Activated naive CD8-positive, alpha-beta T cell treated with anti-CD3 and anti-CD28 coated beads, Interleukin-2, amount 50 U/mL, for 24 hours (primary cell): ENCODE measurements at places on chromosomes 2 and 18.

- peaks cover 1% of the 10 kb centered on the region for H3K27me3 ChIP-seq
- no peaks in the 10 kb centered on the region for H3K36me3 ChIP-seq
- H3K4me3 ChIP-seq: no peak overlapping the region
- DNase-seq: no peak
- H3K27ac ChIP-seq: no peak overlapping the region
- no peaks in the 10 kb centered on the region for H3K4me1 ChIP-seq
Observed at GRCh38 chr2:182006595-182007341, 21.1 kb downstream of the PPP1R1C start.

GRCh38 chr2:16470936-16471490 is 194.6 kb downstream of the CYRIA start:
- no peak overlapping the region for H3K4me3 ChIP-seq
- no peak for DNase-seq
- no peak overlapping the region for H3K27ac ChIP-seq
- H3K4me1 ChIP-seq: no peaks in the 10 kb centered on the region
- no peaks in the 10 kb centered on the region for H3K36me3 ChIP-seq
- no peaks in the 10 kb centered on the region for H3K27me3 ChIP-seq

DNA sequence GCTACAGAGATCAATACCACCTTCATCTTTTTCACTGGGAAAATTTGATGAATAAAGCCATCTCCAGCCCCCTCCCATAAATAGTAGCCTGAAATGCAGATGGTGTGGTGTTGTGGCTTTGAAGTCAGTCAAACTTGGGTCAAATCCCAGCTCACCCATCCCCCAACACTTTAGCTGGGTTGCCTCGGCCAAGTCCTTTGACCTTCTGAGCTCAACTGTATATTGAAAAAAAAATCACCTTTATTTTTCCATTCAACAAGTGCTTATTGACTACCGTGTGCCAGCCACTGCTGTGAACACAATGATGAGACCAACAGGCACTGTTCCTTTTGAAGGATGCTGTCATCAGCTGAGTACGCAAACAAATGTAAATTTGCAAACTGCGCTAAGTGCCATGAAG is 35.1 kb upstream of the NTSR2 start:
- no peaks in the 10 kb centered on the region for H3K36me3 ChIP-seq
- H3K27me3 ChIP-seq: peaks cover 3% of the 10 kb centered on the region
- H3K27ac ChIP-seq: no peak overlapping the region
- H3K4me1 ChIP-seq: peaks cover 4% of the 10 kb centered on the region

DNA sequence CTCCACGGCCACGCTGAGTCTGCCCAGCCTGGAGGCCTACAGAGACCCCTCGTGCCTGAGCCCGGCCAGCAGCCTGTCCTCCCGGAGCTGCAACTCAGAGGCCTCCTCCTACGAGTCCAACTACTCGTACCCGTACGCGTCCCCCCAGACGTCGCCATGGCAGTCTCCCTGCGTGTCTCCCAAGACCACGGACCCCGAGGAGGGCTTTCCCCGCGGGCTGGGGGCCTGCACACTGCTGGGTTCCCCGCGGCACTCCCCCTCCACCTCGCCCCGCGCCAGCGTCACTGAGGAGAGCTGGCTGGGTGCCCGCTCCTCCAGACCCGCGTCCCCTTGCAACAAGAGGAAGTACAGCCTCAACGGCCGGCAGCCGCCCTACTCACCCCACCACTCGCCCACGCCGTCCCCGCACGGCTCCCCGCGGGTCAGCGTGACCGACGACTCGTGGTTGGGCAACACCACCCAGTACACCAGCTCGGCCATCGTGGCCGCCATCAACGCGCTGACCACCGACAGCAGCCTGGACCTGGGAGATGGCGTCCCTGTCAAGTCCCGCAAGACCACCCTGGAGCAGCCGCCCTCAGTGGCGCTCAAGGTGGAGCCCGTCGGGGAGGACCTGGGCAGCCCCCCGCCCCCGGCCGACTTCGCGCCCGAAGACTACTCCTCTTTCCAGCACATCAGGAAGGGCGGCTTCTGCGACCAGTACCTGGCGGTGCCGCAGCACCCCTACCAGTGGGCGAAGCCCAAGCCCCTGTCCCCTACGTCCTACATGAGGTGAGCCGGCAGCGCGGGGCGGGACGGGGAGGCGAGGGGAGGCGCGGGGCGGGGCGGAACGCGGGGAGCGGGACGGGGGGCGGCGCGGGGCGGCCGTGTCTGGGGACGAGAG is 15.2 kb downstream of the NFATC1 start:
- H3K36me3 ChIP-seq: peaks cover 45% of the 10 kb centered on the region
- no peak for DNase-seq
- H3K27ac ChIP-seq: no peak overlapping the region
- H3K4me3 ChIP-seq: no peak overlapping the region
- H3K27me3 ChIP-seq: no peaks in the 10 kb centered on the region

DNA sequence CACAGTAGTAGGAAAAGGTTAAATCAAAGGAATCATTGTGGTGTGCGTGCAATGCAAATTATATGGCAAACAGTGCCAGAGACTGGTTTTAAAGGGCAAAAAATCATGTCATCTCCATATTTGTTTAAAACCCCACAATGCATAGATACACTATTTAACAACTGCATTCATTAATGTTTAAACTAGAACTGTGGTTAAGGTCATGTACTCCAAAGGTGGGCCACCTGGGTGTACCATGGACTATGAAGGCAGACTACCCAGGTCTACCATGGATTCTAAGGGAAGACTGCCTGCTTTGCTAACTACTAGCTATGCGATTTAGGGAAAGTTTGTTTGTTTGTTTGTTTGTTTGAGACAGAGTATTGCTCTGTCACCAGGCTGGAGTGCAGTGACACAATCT is 356.3 kb downstream of the ZEB2 start:
- no peak overlapping the region for H3K27ac ChIP-seq
- H3K36me3 ChIP-seq: peaks cover 2% of the 10 kb centered on the region
- H3K4me1 ChIP-seq: peaks cover 12% of the 10 kb centered on the region
- H3K4me3 ChIP-seq: no peak overlapping the region
- no peaks in the 10 kb centered on the region for H3K27me3 ChIP-seq
- DNase-seq: no peak

- no peak overlapping the region for H3K4me3 ChIP-seq
- no peak overlapping the region for H3K27ac ChIP-seq
Observed at GRCh38 chr2:173590276-173590861, 235.7 kb downstream of the CDCA7 start.

GRCh38 chr2:128901572-128902391 is 583.1 kb upstream of the HS6ST1 start:
- no peak overlapping the region for H3K4me3 ChIP-seq
- no peaks in the 10 kb centered on the region for H3K36me3 ChIP-seq
- peaks cover 3% of the 10 kb centered on the region for H3K27me3 ChIP-seq
- DNase-seq: no peak

DNA sequence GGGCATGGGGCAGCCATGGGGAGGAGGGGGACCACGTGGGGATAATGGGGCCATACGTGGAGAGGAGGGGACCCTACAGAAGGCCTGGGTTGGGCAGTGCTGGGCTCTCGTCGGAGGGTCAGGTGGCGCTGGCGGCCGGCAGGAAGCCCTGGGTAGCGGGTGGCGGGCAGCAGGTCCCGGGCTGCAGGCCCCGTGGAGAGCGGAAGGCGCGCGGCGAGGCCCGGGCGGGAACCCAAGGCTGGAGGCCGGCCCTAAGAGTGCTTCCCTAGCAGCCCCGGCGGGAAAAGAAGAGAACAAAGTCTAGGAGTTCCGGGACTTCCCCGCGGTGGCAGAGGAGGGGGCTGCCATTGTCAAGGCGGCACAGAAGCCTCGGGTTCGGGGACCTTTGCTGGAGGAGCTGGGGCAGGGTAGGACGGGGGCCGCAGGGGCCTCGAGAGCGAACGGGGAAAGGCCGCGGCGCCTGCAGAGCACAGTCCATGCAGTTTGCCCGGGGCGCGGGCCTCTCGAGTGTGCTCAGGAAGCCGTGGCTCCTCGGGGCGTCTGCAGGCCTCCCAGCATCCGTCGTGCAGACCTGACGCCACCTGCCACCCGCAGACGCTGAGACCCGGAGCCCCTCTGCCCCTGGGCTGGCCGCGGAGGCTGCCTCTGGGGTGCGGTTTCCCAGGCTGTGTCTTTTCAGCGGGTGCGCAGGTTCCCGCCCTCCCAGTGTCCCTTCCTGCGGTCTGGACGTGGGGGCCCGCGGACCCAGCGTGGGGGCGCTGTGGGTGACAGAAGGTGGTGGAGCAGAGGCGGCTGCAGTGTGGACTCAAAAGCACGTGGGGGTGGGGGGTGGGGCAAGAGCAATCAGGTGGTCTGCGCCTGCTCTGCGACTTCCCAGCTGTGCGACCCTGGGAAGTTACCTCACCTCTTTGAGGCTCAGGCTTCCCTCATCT is 19.4 kb upstream of the NCL start:
- peak overlapping the region; percentile 91 for H3K27ac ChIP-seq
- DNase-seq: peak; percentile 35
- no peaks in the 10 kb centered on the region for H3K27me3 ChIP-seq

DNA sequence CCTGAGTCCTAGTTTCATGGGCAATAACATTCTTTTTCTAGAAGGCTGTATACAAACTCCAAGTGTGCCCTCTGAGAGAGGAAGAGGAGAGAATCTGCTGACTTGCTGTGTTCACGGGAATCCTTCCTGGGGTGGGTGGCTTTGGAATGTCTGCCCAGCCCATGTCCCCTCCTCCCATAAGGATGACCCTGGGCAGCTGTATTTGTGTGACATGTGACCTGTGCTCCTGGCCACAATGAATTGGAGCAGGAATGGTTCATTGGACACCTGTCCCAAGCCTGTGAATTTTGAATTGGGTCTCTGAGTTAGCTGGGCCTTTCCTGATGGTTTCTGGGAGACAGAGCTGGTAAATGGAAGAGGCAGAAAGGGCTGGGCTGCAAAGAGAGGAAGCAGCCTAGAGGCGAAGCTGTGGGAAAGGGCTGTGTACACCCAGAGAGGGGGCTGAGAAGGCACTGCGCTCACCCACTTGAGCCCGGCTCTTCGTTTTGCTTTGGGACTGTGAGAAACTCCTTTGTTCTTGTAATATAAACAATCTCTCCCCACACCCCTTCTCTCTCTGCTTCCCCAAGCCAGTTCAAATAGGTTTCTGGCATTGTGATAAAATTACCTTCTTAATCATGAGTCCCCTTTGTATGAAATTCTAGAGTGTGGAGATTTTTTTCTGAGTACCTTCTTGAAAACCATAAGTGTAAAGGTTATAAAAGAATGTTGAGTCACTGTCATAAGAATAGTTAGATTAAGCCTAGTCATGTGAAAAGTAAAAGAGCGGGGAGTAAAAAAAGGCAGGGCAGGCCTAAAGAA is 49.8 kb downstream of the SLC4A5 start:
- peaks cover 6% of the 10 kb centered on the region for H3K36me3 ChIP-seq
- peaks cover 15% of the 10 kb centered on the region for H3K4me1 ChIP-seq
- DNase-seq: no peak
- H3K4me3 ChIP-seq: no peak overlapping the region
- no peaks in the 10 kb centered on the region for H3K27me3 ChIP-seq
- H3K27ac ChIP-seq: peak overlapping the region; percentile 38

DNA sequence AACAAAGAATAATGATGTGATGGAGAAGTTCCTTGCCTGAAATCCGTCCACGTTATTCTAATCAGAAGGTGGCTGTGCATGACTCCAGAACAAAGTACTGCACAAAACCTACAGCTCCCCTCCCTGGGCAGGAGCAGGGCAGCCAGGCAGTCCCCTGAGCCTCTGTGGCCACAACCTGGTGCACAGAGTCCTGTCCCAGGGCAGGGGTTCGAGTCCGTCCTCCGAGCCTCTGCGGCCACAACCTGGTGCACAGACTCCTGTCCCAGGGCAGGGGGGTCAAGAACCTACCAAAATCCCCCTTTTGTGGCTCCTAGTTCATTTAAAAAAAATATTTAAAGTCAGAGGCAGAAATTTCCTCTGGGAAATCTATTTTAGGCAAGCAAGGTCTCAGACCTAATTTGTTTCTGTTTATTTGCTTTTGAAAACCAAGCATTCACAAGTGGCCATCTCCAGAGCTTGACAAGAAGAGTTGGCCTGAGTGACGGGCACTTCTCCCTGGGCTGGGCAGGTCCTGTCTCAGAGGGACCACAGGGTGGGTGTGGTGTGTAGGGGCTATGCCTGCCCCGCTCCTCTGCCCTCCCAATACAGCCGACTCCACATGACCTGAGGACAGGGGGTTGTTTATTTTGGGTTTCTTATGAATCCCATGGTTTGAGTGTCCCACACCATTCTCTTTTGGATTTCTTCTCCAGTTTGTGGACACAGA is 255.9 kb upstream of the PXDN start:
- no peak overlapping the region for H3K4me3 ChIP-seq
- peaks cover 20% of the 10 kb centered on the region for H3K27me3 ChIP-seq
- H3K36me3 ChIP-seq: no peaks in the 10 kb centered on the region
- DNase-seq: no peak

GRCh38 chr18:63138436-63139340 is 180.9 kb downstream of the BCL2 start:
- peaks cover 76% of the 10 kb centered on the region for H3K4me1 ChIP-seq
- peak overlapping the region; percentile 78 for H3K4me3 ChIP-seq
- peaks cover 40% of the 10 kb centered on the region for H3K36me3 ChIP-seq
- no peaks in the 10 kb centered on the region for H3K27me3 ChIP-seq
- H3K27ac ChIP-seq: peak overlapping the region; percentile 89
- DNase-seq: no peak
